ENCODE measurements at places on chromosomes 1 and 21.

DNA sequence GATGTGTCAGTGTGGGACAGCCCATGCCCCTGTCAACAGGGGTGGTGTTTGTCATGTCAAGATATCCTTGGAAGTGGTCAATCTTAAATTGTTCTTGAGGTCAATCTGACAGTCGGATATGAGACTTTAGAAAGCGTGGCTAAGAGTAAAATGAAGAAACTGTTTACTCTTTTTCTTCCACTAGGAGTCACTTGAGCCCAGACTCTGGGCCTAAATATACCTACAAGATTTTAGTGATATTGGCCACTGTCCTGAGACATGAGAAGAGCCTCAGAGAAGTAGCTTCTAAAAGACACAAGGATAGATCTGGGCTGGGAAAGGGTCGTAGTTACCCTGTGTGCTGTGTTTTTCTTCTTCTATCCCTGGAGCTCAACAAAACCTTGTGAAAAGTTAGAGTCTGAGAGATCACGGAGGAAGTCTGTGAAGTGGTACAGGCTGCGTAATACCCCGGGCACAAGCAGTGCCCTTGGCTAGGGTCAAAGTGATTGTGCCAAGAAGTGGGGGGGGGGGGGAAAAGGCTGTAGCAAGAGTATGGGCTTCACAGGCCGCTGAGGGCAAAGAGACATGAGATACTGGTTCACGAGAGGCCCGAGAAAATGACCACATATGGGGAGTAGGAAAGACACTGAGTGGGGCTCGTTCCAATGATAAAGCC, 355.2 kb upstream of the GREM2 start:
- no peak for DNase-seq

DNA sequence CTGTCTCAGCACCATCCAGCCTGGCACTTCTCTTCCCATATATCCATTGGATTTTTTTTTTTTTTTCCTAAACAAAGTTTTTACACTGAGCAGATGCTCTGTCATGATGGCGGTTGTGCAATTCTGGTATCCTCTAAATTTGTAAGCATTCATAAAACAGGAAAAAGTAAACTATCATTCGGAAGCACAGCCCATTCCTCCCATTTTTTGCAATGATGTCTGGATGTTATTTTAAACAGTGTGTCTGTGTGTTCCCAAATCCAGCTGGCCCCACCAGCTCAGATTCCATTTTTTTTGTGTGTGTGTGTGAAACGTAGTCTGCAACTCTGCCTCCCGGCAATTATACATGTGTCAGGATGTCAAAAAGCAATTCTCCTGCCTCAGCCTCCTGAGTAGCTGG, 33.5 kb downstream of the PDPN start:
- no peak for DNase-seq

- no peak for DNase-seq
Observed at GRCh38 chr21:22224261-22224660, 1226.1 kb downstream of the NCAM2 start.

GRCh38 chr21:34128124-34128523, 54.7 kb downstream of the MRPS6 start:
- no peak for DNase-seq

DNA sequence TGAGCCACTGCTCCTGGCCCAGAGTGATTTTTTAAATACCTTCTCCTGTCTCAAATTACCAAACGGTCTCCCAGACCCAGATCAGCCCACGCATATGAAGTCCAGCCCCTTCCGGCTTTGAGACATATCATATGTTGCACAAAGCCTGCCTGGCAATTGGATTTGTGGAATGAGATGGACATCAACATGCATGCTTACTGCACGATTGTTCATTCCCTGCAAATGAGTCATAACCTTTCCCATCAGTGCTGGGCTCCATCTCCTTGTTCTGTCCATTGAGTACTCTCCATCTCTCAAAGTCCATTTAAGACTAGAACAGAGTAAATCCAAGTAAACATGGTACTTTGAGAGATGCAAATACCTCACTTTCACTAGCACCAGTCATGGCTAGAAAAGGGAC, 612.2 kb upstream of the USP24 start:
- no peak for DNase-seq

DNA sequence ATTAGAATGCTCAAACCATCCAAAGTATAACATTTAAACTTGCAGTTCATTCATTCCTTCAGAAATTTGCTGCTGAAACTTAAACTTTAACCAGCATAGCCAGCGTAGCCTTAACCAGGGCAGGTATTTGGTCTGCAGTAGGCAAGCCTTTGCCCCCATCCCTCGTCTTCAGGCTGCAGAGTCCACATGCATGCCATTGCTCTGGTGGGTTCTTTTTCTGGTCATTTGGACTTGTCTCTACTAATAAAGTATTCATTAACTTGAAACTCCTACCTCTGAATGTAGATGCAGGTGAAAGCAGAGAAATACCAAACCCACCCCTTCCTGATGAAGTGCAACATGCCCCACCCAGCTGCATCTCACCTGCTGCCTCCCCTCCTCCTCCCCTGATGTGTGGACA, 100.2 kb downstream of the CAMTA1 start:
- no peak for DNase-seq

GRCh38 chr1:185570962-185571361, 163.2 kb upstream of the HMCN1 start:
- no peak for DNase-seq

DNA sequence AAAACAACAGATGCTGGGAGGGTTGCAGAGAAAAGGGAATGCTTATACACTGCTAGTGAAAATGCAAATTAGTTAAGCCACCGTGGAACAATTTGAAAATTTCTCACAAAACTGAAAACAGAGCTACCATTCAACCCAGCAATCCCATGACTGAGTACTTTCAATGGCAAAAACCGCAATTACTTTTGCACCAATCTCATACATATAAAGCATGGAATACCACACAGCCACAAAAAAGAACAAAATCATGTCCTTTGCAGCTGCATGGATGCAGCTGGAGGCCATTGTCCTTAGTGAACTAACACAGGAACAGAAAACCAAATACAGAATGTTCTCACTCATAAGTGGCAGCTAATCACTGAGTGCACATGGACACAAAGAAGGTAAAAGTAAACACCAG, 6.3 kb upstream of the OR2T8 start:
- DNase-seq, result no peak

- DNase-seq, result no peak
Observed at GRCh38 chr1:9691691-9692090, 40.2 kb downstream of the PIK3CD start.

- no peak for DNase-seq
Observed at GRCh38 chr1:243236604-243237252, 18.4 kb downstream of the CEP170 start.

GRCh38 chr1:208803011-208803811, 559.0 kb upstream of the PLXNA2 start:
- no peak for DNase-seq

DNA sequence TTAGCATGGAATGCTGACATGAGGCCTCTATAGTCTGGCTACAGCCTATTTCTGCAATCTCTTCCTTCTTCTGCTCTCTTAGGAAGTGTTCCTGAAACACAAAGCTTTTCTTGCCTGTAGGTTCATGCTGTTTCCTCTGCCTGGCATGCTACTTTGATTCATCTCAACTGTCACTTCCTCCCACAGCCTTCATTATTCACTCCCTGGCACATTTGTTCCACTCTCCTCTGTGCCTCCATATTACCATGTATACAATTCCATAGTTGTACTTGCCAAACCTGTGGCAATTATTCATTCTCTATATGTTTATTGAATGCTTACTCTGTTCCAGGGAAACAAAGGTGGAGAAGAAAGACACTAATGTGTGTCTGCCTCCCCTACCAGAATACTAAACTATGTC, 210.2 kb downstream of the LRRC7 start:
- no peak for DNase-seq

DNA sequence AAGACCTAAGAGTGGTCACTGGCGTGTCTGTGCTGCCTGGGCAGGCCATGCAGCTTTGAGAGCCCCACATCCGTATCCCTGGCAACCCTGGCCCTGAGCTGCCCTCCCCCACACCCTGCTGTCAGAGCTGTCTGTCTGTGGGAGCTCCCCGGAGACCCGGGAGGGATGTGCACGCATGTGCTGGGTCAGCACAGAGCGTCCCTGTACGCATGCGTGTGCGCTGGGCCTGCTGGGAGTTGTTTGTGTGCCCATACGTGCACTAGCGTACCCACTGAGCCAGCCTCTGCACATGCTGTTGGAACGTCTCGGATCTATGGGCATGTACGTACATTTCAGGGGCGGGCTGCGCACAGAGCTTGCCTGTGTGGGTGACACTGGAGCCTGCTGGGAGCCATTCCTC, 89.3 kb downstream of the EPHB2 start:
- no peak for DNase-seq

DNA sequence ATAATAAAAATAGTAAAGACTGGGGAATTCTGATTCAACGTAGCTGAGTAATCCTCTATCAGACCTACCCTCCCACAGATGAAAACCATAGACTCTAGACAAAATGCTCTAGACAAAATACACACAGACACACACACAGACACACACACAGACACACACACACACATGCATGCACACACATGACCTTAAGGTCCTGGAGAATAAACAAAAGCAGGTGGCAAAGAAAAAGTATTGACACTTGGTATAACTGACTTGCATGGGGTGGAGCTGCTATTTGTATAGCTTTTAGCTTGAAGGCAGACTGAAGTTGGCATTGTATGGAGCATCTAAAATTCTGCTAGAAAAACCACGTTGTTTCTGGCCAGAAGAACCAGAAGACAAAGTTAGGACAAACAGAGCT, 29.3 kb downstream of the C1orf141 start:
- DNase-seq, result no peak

DNA sequence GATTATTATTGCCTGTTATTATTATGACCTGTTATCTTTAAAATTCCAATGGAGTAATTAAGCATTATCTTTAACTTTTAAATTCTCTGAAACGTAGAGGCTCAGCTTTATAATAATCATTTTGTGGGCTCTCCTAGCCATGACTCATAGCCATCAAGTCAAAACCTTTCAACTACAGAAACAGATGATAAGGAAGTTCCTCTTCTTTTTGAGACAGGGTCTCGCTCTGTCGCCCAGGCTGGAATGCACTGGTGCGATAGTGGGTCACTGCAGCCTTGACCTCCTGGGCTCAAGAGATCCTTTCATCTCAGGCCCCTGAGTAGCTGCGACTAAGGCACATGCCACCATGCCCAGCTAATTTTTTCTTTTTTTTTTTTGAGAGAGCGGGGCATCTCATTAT, 43.5 kb downstream of the CHML start:
- DNase-seq, result no peak

GRCh38 chr1:91278754-91279153, 125.9 kb downstream of the HFM1 start:
- DNase-seq, result no peak

- DNase-seq, result no peak
Observed at GRCh38 chr1:100309863-100310262, 42.4 kb upstream of the CDC14A start.

- no peak for DNase-seq
Observed at GRCh38 chr1:84682047-84682446, 8.2 kb downstream of the SSX2IP start.
